Stimulated activated CD4-positive, alpha-beta T cell treated with anti-CD3 and anti-CD28 coated beads, Interleukin-1b, Interleukin-23, amount 100 ng/mL, for 1 hour (primary cell): ENCODE measurements at places on chromosomes 2 and 18.
A peak's percentile ranks its signal among the peaks of the same experiment; 100 is the strongest.

DNA sequence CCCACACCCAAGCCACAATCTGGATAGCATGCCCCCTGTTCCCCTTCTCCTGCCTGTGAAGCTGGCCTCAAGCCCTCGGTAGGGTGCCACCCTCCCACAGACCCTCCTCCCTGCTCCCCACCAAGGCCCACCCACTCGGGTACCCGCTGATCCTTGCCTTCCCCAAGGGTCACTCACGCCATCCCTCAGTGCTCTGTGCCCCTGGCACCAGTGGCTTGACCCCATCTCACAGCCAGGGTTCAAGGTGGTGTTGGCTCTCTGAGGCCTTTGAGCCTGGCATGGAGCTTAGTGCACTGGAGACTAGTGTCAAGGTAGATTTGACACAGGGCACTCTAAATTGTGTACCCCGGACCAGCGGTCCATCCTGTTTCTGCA is 11.9 kb downstream of the ADRA2B start:
- no peak for DNase-seq

- DNase-seq = no peak
These were observed 180.4 kb upstream of the ZFP36L2 start for GRCh38 chr2:43406651-43407279.

- DNase-seq = no peak
These were observed 70.3 kb downstream of the CHST9 start for GRCh38 chr18:27114842-27115241.

GRCh38 chr2:113175736-113176695 is 2.2 kb downstream of the PSD4 start:
- DNase-seq = no peak

GRCh38 chr2:27737676-27738348 is 33.7 kb upstream of the MRPL33 start:
- DNase-seq = no peak

GRCh38 chr2:7674606-7675005 is 757.4 kb downstream of the RNF144A start:
- DNase-seq = no peak

DNA sequence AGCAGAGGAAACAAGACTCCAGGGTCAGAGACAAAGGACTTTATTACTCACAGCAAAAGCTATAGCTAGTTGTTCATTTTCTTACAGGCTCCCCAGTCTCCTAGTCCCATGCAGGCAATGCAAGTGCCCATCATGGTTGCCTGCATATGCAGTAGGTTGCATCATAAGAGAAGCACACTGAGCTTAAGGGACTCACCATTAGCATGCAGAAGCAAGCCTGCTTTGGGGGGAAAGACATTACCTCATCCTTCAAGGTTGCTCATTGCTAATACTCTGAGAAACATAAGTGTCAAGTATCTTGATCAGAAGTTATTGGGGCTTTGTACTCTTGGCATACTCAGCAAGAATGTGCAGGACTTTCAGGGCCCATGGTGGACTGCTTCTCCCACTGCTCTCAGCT is 114.6 kb upstream of the CCDC68 start:
- DNase-seq = no peak

DNA sequence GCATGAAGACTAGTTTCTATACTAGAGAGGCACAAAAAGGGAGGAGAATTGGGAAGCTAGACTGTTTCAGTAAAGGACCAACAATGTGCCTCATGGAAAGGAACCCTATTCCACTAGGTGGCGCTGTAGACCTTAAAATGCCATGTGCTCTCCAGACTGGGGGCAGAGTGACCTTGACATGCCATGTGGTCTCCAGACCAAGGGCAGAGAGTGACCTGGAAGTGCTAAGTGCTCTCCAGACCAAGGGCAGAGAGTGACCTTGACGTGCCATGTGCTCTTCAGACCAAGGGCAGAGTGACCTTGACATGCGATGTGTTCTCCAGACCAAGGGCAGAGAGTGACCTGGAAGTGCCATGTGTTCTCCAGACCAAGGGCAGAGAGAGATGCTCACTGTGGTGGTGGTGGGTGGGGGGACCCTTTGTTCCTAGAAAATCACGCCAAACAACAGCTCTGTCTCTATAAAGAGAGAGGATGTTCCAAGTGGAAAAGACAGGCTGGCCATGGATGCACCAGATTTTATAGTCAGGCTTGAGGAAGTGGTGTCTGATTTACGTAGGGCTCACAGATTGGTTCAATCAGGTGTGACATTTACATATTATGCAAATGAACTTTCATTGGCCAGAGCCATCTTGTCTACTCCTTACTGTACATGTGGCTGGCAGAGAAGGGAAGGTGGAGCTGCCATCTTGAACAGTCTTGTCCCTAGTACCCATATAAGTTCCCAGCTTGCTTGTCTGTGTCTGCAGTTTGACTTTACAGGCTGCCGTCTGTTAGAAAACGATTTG is 344.0 kb upstream of the DDX18 start:
- DNase-seq = no peak

DNA sequence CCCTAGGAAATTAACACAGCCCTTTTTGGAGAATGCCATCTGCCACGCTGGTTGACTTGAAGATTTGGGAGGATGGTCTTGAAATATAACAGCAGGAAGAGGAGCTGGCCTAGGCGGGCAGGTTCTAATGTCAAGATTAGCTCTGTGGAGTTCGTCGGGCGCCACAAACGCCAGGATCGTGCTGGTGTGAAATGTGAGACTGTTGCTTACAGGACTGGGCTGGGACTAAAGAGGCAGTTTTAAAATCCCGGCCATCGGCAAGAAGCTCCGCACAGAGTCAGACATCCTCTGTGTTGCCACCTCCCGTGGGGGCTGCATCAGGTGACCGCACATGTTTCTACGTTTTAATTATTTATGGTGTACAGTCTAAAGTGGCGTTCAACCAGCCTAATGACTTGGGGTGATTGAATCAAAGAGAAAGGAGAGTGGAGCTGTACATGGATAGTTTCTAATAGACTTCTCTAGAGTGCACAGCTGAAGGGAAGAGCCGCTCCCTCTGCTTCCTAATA is 99.4 kb upstream of the BCL11A start:
- no peak for DNase-seq

DNA sequence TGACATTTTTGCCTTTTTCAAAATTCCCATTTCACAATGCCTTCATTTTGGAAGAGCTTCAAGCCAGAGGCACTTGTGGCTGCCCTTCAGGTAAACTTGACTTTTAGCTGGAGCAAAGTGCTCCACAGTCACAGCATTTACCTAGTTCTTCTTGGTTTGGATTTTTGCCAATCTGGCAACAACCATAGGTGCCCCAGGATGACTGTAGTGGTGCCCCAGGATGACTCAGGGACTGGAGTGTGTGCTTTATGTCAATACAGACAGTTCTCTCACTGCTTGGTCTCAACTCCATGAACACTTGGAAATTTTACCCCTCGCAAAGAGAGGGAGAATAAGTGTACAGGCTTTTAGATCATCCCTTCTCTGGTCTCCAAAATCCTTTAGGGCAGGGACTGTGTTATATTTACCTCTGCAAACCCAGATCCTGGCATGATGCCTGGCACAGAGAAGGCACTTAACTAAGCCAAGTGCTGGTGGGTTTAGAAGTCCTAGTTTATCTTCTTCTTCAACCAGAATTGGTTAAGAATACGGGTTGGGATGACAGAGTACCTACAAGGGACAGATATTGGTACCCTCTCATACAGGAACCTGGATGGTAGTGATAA is 15.3 kb upstream of the PTPN4 start:
- DNase-seq = no peak

DNA sequence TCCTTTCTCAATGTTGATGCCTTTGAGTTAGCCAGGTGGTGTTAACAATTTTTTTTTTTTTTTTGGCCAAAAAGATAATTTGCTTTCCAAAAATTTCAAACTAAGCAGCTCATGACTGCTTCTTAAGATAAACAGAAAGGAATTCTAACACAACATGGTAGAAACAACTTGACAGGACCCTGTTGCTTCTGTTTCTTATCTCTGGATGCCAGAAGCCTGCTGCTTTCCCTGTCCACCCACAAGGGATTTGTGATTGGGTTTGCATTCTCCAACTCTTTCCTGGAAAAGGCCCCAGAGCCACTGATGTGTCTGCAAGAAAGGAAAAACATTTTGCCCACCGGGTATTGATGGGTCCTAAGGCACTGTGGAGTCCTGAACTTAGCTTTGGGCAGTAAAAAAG is 217.2 kb upstream of the PKDCC start:
- DNase-seq = no peak

GRCh38 chr18:78330766-78331165 is 648.9 kb upstream of the SALL3 start:
- DNase-seq = no peak

- no peak for DNase-seq
These were observed 116.0 kb downstream of the CDC42EP3 start for GRCh38 chr2:37555457-37555856.

- no peak for DNase-seq
These were observed 331.2 kb upstream of the MYT1L start for GRCh38 chr2:2662037-2662846.

GRCh38 chr2:172693037-172693436 is 42.6 kb upstream of the RAPGEF4 start:
- DNase-seq = no peak

DNA sequence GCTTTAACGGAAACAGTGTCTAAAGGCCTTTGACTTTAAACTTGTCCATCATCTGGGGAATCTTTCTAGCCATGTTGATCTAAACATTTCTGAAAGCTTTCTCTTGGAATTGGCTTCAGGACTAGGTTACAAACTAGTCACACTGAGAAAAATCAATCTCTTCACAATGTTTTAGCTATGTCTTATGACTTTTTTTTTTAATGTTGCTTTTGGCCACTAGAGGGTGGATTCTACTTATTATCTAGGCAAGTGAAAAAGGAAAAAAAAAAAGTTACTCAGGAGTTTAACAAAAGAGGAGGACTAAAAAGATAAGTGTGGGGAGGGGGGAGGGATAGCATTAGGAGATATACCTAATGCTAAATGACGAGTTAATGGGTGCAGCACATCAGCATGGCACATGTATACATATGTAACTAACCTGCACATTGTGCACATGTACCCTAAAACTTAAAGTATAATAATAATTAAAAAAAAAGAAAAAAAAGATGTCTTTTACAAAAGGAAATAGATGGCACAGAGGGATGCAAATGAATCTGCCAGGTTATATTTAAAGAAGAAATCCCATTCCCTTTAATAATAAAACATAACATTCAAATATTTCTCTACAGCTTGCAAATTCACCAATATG is 160.4 kb upstream of the PID1 start:
- no peak for DNase-seq

GRCh38 chr2:206160125-206160806 is 571 bp downstream of the EEF1B2 start:
- DNase-seq = no peak

GRCh38 chr2:1550658-1551316 is 137.5 kb downstream of the TPO start:
- DNase-seq = peak; percentile 48
